ENCODE measurements at places on chromosomes 4 and X.

DNA sequence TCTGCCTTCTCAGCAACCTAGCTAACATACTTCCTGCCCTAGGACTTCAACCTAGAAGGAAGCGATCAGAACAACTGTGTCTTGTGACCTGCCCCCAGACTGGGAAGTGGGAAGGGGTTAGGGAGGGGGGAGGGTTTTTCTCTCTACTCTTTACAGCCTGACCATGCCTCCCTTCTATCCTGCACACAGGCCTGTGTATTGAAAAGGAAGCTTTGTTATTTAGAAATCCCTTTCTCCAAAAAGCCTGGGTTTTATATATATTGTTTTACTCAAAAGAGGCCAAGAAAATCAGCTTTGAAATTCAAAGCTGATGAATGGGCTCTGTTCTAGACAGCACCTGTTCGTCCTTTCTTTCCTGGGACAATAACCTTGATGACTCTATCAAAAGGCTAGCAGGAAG, 35.2 kb upstream of the SMS start:
- peak; percentile 8 for DNase-seq

DNA sequence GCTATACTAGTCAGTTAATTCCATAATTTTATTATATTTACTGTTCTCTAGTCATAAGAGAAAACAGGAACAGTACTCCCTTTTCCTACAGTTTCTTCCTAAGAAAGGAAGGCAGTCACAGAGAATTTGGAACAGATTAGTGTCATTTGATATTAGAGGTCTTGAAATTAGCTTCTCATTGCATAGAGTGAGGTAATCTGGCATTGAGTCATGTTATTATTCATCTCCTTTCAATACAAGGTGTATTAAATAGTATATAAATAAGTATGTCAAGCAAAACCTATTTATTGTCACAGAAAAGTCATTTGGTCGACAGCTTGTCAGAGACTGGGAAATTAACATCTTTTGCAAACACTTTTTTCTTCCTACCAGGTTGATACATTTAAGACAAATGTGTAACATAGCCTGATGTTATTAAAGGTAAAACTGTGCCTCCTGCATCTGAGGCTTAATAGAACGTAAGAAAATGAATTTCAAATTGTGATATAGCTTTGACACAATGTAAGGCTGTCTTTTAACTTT, 753.1 kb upstream of the FRG1 start:
- no peak for DNase-seq

DNA sequence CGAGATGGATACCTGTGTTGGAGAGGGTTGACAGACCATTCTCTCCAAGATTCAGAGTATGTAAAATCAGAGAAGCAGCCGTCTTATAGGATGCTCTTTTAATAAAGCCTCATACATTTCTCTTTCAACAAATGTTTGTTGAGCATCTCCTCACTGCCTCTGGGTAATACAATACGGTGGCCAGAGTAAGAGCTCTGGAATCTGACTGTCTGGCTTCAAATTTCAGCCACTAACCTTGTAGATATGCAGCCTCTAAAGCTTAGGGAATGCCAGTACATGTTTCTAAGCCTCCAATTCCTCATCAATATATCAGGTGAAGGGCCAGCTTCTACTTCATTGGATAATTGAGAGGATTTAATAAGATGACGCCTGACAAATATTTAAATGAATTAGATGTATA, 61.3 kb downstream of the CLNK start:
- DNase-seq, result peak; percentile 29

DNA sequence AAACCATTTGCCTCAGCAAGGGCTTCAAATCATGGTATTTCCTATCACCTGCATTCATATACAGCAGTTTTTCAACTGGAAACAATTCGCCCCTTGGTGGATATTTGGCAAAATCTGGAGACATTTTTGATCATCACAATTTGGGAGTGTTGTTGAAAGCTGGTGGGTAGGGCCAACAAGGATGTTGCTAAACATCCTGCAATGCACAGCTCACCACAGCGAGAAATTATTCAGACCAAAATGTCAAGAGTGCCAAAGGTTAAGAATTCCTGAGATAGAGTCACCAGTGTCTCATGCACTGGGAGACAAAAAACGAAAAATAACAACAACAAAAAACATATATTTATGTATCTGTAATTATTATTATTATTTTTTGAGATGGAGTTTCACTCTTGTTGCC, 435.2 kb upstream of the CTSO start:
- DNase-seq, result no peak

DNA sequence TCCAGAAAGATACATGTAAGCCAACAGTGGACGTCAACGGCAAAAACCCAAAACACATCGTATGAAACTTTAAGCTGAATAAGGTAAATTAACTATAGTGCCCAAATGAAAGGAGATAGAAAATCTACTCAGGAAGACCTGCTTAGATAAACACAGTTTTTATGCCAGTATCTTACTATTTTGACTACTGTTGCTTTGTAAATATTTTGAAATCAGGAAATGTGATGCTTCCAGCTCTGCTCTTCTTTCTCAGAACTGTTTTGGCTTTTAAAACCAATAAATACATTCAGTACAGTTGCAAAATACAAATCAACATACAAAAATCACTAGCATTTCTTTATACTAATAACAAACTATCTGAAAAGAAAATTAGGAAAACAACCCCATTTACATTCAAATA, 83.8 kb downstream of the SMARCA5 start:
- no peak for DNase-seq

- no peak for DNase-seq
These were observed 545.9 kb upstream of the ZFP42 start for GRCh38 chr4:187449702-187450101.

DNA sequence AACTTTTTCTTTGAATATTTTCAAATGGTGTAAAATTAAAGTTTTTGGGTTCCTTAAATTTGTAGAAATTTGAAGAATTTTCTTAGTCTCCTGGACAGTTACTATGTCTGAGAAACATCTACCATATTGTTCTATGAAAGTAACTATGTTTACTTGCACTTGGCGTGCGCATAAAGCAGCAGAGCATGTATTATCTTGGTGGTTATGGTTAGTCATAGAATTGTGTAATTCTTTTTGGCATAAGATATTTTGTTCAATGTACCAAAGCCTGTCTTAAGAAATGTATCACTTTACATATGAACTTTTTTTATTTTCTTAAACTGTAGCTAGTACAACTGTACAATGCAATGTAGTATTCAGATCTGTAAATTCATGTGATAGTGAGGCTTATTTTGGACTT, 49.2 kb downstream of the CDS1 start:
- no peak for DNase-seq

DNA sequence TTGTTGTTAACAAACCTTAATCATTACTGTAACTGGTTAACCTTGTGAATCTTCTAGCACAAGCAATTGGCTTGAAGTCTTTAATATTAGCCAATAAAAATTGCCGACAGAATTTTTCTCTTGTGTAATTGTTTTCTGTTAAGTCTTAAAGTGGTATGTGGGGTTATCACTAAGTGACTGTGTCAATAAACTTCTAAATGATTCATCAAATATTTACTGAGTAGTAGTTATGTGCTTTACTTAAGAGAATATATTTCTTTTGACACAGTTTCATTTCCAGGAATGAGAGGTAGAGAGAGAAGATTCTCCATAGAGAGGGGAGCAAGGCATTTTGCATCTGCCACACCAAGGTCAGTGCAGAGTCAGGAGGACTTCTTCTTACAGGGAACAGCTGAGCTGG, 2361.6 kb upstream of the AGA start:
- DNase-seq, result peak; percentile 10

DNA sequence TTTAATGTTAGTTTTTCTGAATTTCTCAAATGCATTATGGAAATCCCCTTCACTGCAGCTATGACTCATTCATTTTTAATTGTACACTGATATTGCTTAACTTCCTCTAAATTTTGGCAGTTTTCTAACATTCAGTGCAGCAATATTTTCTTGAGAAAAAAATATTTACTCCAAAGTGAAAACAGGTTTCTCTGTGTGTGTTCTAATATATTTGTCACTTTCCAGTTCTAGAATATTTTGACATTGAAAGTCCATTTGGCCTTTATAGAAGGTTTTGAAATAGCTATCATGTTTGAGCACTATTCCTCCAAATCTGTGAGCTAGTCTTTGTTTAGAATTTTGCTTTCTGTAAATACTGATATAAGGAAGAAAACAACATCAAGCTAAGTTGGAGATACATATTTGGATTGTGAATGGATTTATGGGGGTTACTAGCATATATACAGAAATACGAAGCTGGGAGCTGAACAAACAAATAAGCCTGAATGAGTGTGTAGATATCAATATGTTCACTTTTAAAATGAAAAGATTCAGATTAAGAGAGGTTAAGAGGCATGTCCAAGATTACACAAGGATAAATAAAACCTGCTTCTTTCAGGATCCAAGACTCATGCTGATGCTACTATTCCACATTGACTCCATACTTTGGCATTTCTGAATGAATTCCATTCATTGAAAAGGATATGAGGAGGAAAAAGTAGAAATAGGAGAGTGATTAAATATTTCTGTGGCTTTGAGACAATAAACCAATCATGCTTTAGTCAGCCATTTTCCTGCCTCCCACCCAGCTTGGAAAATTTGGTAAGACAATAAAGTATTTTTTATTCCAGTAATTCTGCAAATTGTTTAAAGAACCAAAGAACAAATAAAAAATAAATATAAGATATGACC, 57.3 kb upstream of the SLIT2 start:
- DNase-seq, result peak; percentile 18

DNA sequence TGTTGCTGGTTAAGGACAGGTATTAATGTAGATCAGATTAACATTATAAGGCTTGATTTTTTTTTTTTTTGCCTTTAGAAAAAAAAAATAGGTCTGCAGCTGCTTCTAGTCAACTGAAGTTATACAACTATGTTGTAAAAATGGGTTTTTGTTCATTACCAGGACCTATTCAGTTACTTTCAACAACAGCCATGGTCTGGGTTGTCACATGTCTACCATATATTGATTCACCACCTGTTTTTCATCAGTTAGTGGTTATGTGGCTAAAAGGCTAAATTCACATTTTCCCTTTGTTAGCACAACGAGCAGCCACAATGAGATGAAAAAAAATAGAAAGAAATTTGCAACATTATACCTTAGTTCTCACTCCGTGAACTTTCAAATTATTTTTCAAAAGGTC, 45.5 kb downstream of the GLRB start:
- DNase-seq, result no peak

GRCh38 chrX:150942942-150943594, 40.1 kb upstream of the HMGB3 start:
- no peak for DNase-seq

DNA sequence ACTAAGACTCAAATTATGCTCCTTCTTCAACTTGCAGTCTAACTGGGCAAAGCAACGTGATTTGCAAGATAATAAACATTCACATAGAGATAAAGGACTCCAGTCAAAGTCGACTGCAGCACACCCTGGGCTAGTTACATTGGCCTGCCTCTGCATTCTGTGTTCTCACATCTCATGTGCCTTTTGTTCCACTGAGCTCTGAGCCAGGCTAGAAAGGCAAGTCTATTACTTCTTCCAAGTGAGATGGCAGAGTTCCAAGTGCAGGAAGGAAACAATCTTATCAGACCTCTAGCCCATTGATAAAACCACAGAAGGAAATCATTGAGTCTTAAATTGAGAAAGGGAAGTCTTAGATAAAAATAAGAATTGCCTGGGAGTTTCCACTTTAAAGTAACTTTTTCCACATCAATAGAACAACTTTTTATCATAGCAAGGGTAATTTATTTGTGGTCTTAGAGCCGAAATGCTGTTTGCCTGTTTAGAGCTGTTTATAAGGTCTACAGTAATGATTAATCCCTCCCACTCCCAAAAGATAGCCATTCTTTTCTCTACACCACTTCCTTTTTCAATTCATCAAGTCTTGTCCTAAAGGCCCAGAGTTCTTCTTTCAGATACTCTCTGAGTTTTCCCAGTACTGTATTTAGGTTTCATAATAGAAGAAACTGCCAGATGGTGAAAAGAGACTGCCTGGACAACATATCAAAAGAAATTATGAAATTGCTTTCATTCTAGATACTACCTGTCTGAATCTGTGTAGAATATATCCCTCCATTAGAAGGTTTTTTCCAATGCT, 200.2 kb downstream of the GUCY2F start:
- no peak for DNase-seq

DNA sequence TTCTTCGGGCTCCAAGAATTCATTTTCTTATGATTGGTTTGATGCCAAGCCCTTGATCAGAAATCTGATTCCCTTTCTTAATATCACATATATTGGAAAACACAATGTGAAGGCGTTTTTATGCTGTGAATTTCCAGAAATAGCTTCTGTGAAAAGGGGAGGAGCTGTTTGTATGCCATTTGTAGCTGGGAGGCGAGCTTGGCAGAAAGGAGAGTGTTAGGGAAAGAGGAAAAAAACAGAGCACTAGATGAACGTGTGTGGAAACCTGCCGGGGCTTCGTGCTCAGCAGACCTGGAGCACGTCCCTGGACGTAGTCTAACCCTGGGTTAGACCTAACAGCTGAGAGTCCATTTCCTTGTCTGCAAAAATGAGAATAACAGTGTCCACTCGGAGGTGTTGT, 3.4 kb downstream of the CLCN4 start:
- DNase-seq, result no peak

- DNase-seq, result peak; percentile 9
These were observed 21.8 kb upstream of the CSF2RA start for GRCh38 chrX:1246816-1247215.

DNA sequence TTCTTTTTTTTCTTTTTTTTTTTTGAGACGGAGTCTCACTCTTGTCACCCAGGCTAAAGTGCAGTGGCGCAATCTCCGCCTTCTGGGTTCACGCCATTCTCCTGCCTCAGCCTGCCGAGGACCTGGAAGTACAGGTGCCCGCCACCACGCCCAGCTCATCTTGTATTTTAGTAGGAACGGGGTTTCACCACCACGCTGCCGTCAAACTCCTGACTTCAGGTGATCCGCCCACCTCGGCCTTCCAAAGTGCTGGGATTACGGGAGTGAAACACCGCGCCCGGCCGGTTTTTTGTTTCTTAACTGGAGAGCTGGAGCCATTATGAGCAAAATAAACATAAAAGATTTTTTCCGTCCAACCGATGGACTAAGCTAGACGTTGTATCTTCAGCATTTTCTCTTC, 1.9 kb upstream of the WDR17 start:
- DNase-seq, result no peak

GRCh38 chr4:185541251-185541727, 6.0 kb upstream of the PDLIM3 start:
- DNase-seq, result no peak

- peak; percentile 67 for DNase-seq
These were observed 16.6 kb downstream of the GPKOW start for GRCh38 chrX:49106930-49107329.

GRCh38 chrX:10875995-10876394, 235.1 kb upstream of the HCCS start:
- DNase-seq, result no peak

- DNase-seq, result peak; percentile 59
These were observed 902 bp upstream of the LARP1B start for GRCh38 chr4:128060121-128060698.

DNA sequence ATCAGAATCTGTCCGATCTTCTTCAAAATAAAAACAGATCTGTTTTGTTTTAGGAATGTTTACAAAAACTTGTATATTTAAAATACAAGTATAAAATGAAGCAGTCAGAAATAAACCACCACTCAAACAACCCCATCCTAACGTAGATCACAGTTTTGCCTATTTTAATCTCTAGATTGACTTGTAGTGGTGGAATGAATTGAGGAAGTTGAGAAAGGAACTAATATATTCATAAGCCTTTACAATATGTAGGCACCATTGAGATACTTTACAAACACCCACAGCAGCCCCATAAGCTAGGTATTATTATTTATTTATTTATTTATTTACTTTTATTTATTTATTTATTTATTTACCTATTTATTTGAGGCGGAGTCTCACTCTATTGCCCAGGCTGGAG, 52.3 kb upstream of the KLF3 start:
- DNase-seq, result no peak
